ENCODE measurements at places on chromosomes 16 and 17.

- no peak for DNase-seq
Observed at GRCh38 chr17:50797135-50797810, 30.0 kb upstream of the ANKRD40CL start.

GRCh38 chr16:57185446-57185944 is 344 bp downstream of the PSME3IP1 start:
- DNase-seq, result no peak

DNA sequence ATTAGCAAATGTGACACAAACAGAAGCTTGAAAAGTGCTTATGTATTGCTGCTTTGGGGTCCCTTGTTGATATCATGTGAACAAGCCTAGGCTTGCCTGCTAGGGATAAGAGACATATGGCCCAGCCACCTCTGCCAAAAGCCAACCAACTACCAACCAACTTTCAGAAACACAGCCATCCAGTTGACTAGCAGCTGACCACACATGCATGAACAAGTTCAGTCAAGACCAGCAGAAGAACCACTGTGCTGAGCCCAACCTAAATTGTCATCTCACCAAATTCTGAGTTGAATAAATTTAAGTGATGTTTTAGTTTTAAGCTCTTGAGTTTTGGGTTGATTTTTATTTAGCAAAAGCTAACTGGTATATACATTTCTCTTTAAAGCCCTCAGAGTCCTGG is 3.5 kb downstream of the ERN2 start:
- DNase-seq, result no peak

GRCh38 chr16:75621170-75621477 is 2.0 kb downstream of the ADAT1 start:
- no peak for DNase-seq

DNA sequence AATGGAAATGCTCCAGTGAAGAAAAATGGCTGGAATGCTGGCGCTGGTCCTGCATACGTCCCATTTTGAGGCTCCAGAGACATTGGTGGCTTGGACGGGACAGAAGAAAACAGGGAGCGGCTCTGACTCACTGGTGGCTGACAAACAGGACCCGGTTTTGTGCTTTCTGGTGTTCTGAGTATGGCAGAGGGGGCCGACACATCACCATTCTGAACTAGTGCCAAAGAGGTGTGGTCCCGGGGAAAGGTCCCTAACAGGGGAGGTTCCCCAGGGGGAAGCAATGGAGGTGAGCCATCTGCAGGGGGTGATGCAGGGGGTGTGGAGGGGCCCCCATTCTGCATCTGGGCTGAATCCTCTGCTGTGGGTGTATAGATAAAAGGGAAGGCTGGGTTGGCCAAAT is 8.3 kb downstream of the ANKRD40 start:
- DNase-seq, result no peak

DNA sequence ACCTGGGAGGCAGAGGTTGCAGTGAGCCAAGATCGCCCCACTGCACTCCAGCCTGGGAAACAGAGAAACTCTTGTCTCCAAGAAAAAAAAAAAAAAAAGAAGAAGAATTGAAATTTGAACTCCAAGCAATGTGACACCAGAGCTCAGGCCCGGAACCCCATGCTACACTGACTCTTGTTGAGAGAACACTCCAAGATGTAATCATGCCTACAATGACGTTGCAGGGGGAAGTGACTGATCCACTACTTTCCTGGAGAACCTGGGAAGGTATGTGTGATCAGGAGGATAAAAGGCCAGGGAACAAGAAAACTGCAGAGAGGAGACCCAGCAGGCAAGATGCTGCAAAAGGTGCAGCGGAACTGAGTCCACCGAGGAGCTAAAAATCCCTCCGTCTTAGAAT is 57.9 kb downstream of the ADCY9 start:
- no peak for DNase-seq

DNA sequence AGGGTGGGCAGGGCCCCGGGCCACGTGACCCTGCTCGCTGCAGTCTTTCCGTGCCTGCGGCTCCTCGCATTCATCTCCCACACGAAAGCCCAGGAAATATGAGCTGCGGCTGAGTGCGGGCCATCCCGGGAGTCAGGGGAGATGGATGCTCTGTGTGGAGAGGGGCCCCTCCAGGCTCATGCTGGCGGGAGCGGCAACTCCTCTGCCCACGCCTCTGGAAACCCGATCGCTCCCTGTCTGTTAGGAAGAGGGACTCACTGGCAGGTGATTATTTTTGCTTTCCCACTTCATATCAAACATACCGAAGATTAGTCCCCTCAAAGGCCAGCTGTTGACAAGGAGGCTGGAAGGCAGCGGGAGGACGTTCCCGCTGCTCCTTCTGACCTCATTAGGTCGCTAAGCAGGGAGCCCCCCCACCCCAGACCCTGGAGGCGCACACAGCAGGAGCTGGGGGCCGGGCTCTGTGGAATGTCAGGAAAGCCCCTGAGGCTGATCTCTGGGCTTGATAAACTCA is 228.5 kb downstream of the FOXL1 start:
- no peak for DNase-seq

DNA sequence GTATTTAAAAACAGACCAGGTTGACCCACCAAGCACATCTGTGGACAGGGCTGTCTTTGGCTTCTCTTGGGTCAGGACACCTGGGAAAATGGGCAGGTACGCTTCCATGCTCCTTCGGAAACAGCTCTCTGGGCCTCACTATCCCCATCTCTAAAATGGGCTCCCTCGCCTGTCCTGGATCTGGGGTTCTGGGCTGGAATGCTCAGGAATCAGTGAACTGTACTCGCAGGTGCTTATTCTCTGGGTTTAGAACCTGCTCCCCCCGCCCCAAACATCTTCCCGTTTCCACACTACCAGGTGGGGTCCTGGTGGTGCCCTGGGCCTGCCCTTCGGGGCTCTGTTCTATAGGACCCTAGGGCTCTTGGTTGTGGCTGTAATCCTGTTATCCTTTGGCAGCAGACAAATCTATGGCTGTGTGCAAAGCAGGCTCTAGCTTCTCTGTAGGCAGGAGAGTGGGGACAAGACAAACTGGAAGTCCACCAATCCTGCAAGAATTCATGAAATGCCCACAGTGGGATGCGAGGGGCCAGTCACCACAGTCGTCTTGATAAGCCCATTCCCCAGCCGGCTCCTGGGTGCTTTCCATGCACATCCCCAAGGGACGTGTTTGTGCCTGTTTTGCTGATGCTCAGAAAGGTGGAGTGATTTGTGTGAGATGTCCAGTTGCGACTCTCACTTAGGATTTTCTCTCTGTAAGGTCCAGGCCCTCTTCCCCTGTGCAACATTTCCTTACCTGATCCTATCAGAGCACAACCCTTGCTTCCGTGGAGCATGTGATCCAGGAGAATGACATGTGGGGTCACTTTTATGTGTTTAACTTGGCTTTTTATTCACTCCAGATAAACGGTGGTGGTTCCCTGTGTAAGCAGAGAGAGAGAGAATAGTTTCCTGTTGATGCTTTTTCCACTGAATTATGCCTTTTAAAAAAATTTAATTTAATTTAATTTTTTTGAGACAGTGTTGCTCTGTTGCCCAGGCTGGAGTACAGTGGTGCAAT is 37.2 kb downstream of the HAPSTR1 start:
- DNase-seq, result peak; percentile 45

- DNase-seq, result no peak
Observed at GRCh38 chr16:11181899-11182279, 74.1 kb downstream of the SOCS1 start.

GRCh38 chr16:29644973-29645693 is 17.9 kb upstream of the SPN start:
- DNase-seq, result no peak

DNA sequence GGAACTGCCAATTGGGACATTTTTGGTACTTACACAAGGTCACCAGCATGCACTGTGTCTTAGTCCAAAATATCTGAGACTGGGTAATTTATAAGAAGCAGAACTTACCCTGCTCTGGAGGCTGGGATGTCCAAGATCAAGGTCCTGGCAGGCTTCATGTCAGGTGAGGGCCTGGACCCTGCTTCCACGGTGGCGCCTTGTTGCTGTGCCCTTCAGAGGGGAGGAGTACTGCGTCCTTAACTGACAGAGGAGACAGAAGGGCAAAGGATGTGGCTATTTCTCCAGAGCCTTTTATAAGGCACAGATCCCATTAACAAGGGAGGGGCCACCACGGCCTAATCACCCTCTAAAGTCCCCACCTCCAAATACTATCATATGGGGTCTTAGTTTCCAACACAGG is 178.9 kb downstream of the C16orf95 start:
- peak; percentile 59 for DNase-seq

- DNase-seq, result no peak
Observed at GRCh38 chr17:20926532-20926931, 116.3 kb downstream of the USP22 start.

DNA sequence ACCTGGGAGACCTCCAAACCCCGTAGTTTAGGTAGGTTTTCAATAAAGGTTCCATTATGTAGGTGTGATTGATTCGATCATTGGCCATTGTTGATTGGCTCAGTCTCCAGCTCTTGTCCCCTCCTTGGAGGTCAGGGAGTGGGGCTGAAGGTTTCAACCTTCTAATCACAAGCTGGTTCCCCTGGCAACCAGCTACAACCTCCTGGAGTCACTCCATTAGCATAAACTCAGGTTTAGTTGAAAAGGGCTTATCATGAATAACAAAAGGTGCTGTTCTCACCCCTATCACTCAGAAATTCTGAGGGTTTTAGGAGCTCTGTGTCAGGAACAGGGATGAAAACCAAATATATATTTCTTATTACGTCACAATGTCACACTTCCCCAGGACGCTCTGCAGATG is 28.5 kb downstream of the TMEM132E start:
- DNase-seq, result no peak

GRCh38 chr17:31738996-31739699 is 119.9 kb downstream of the COPRS start:
- no peak for DNase-seq

DNA sequence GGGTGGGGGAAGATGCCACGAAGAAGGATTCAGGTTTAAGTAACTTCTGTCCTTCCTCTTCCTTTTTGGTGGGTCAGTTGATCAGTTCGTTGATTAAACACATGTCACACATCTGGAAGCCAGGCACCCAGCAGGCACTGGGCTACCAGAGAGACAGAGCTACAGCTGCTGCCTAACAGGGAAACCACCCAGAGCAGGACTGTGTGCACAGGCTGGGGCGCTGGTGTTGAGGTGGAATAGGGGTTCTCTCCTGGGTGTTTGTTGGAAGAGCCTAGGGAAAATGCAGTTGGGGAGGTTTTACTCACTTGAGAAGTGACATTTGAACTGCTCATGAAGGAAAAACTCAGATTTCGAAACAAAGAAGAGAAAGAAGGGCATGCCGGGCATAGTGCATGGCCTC is 152.4 kb downstream of the IRX5 start:
- DNase-seq, result peak; percentile 64

GRCh38 chr17:35801583-35802224 is 6.3 kb upstream of the MMP28 start:
- DNase-seq, result no peak

DNA sequence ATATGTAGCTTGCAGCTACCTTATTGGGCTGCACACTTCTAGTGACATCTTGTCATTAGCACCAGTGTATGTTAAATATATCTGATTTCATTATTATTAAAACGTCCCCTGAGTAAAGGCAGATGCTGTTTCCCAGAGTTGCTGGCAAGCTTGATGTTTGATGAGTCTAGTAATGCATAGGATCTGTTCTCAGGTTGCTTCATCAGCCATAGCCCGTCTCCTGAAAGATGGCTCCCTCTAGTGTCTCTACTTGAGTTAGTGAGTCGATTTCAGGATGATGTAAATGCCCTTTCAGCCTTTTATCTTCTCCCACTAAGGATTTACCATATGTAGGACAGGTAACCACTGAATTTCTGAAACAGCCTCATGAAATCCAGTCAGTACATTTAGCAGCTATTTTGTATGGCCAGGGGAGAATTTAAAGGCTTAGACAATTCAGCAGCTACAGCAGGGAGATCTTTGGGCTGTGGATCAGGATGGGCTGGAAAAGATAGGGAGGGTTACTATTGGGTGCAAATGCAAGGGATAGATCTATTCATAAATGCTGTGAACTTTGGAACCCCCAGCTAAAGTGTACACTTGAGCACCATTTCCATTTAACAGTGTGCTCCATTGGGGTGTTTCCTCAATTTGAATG is 376.3 kb downstream of the CNTNAP4 start:
- no peak for DNase-seq

GRCh38 chr16:19853742-19854542 is 30.7 kb downstream of the GPRC5B start:
- DNase-seq, result no peak

DNA sequence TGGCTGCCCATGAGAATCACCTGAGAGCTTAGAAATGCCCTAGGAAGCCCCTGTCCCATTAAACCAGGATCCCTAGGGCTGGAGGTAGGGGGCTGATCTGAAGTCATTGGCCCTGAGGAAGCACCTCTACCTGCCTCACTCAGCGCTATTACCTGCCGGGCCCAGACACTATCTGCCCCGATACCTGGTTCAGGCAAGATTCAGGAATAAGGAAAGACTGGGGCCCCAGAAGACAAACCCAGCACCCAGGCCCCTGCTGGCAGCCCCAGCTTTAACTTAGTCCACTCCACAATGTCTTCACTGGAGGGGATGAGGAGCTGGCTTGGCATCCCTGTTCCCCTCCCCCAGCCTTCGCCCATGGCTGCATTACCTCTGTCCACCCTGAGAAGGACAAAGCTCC is 126.3 kb downstream of the GAS7 start:
- DNase-seq, result no peak

DNA sequence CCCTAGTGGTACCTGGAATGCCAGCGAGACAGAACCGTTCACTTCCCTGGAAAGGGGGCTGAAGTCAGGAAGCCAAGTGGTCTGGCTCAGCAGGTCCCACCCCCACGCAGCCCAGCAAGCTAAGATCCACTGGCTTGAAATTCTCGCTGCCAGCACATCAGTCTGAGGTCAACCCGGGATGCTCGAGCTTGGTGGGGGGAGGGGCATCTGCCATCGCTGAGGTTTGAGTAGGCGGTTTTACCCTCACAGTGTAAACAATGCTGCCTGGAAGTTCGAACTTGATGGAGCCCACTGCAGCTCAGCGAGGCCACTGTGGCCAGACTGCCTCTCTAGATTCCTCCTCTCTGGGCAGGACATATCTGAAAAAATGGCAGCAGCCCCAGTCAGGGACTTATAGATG is 464.7 kb upstream of the TOM1L1 start:
- no peak for DNase-seq

- no peak for DNase-seq
Observed at GRCh38 chr17:416293-417206, 63.9 kb upstream of the RPH3AL start.

GRCh38 chr16:78292844-78293380 is 193.5 kb downstream of the WWOX start:
- no peak for DNase-seq

GRCh38 chr16:63146251-63146650 is 1110.0 kb upstream of the CDH8 start:
- DNase-seq, result no peak

Data from mesenteric fat pad (tissue), 1 donor.